NCI-H1048 (cell line): ENCODE measurements at places on chromosomes 5 and 9.

GRCh38 chr9:31908891-31909480, 475.5 kb upstream of the ACO1 start:
- DNase-seq, result no peak

GRCh38 chr9:126672634-126673284, 59.0 kb downstream of the LMX1B start:
- DNase-seq, result no peak

GRCh38 chr5:14581891-14582796, 552 bp downstream of the OTULINL start:
- DNase-seq, result peak; percentile 22

DNA sequence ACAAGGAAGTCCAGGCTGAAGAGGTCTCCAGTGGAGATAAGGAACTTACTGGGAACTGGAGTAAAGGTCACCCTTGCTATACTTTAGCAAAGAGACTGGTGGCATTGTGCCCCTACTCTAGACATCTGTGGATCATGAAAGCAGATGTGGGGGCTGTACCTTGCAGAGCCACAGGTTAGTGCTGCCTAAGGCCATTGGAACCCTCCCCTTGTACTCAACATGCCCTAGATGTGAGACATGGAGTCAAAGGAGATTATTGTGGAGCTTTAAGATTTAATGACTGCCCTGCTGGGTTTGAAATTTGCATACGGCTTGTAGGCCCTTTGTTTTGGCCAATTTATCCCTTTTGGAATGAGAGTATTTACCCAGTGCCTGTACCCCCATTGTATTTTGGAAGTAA, 397.3 kb upstream of the GRIN3A start:
- no peak for DNase-seq

DNA sequence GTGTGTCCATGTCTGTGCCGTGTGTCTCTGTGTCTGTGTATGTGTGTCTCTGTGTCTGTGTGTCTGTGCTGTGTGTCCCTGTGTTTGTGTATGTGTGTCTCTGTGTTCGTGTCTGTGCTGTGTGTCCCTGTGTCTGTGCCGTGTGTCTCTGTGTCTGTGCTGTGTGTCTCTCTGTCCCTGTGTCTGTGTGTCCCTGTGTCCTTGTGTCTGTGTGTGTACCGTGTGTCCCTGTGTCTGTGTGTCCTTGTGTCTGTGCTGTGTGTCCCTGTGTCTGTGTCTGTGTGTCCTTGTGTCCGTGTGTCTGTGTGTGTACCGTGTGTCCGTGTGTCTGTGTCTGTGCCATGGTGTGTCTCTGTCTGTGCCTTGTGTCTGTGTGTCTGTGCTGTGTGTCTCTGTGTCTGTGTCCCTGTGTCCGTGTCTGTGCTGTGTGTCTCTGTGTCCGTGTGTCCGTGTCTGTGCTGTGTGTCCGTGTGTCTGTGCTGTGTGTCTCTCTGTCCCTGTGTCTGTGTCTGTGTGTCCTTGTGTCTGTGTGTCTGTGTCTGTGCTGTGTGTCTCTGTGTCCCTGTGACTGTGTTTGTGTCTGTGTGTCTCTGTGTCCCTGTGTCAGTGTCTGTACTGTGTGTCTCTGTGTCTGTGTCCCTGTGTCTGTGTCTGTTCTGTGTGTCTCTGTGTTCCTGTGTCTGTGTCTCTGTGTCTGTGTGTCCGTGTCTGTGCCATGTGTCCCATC, 23.2 kb downstream of the CACNA1B start:
- DNase-seq, result no peak

DNA sequence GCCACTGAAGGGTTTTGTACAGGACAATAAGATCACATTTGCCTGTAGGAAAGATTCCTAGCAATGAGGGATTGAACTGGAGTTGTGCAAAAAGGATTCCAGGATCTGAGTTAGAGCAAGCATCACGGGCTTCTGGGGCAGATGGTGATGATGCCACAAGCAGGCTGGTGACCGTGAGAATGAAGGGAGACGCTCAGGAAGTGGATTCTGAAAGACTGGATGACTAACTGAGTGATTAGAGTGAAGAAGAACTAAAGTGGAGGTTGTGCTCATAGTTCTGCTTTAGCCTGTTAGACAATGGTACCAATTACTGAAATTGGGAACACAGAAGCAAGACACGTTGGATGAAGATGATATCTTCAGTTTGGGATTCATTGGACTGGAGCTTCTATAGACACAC, 168.2 kb downstream of the CD180 start:
- DNase-seq, result no peak

DNA sequence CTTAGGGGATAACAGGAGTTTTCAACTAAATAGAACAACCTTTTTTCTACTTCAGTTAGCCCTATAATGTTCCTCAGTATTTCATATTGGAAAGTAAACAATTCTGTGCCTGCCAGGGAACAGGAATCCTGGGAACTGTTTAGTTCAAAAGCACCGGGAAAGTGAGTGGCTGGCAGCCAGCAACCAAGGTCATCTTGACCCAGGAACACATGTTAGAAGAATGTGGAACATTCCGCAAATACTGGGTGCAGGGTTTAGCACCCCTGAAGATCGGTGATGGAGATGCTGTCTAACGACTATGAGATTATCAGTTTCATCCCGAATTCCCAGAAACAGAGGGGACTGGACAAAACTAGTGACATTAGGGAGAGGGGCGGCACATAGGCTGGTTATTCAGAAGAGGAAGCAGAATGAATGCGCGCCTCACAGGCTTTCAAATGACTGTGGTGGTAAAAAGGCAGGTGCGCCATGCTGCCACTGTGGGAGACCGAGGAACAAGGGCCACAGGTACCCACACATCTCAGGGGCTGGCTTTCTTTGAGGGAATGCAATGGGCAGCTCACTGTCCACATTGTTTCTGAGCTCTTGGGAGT, 51.2 kb downstream of the IPPK start:
- DNase-seq, result no peak

DNA sequence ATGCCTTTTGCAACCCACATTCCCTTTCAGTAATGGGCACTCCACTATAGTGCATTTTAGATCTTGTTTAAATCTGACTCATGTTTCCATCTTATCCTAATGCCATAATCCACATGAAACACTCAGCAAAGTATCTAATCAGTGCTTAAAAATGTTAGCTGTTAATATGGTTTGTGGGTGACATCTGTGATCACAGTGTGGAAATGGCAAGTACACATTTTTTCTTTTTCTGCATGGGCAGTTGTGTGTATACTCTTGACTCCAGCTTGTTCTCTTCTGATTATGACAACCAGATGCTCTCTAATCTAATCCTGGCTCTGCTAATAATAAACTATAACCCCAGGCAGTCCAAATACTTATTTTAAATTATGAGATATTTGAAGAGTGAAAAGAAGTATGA, 103.3 kb downstream of the EDIL3 start:
- no peak for DNase-seq

GRCh38 chr9:16883586-16883985, 13.1 kb upstream of the BNC2 start:
- no peak for DNase-seq

DNA sequence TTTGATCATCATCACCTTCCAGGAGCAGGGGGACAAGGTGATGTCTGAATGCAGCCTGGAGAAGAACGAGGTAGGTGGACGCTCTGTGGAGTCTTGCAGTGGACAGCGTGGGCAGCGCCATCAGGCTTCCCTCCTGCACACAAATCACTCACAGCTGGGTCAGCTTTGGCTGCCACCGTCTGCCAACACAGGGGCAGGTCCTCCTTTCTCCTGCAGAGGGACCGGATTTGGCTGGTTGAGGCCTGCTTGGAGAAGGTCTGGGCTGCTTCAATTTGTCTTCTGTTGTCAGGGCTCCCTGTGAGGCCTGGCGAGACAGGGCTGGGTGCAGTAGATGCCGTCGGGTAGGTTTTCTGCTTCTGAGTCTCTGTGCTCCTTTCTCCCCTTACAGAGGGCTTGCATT, 180.6 kb downstream of the CACNA1B start:
- no peak for DNase-seq
